Myocyte (in vitro differentiated cells): ENCODE measurements at places on chromosomes 16 and 17.

DNA sequence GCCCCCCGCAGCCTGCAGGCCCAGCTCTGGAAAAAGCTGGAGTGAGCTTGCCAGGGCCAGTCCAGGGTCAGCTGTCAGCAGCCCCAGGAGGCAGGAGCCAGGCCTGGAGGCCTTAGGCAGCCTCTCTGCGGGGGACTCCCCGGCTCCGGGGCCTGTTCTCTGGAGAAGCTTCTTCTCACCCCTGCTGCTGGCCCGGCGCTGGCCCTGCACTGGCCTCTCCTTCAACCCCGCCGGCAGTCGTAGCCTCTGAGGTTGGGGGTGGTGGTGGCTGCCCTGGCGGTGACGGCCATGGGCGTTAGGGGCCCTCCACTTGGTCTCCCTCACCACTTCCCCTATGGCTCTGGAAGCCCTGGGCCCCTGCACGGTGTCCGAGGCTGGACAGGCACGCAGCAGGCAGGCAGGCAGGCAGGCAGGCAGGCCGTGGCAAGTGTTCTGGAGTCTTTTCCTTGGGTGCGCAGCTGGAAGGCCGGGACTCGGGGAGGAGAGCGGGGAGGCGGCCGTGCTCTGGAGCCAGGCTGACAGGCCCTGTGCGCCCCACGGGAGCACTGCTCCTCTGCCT is 2.1 kb downstream of the FOXF1 start:
- DNase-seq: no peak

- DNase-seq: no peak
These were observed 34.7 kb downstream of the GRB7 start for GRCh38 chr17:39772415-39772814.

GRCh38 chr17:8503368-8503767 is 67.7 kb downstream of the NDEL1 start:
- DNase-seq: peak; percentile 12

GRCh38 chr17:68238164-68238870 is 9.5 kb upstream of the AMZ2 start:
- no peak for DNase-seq

DNA sequence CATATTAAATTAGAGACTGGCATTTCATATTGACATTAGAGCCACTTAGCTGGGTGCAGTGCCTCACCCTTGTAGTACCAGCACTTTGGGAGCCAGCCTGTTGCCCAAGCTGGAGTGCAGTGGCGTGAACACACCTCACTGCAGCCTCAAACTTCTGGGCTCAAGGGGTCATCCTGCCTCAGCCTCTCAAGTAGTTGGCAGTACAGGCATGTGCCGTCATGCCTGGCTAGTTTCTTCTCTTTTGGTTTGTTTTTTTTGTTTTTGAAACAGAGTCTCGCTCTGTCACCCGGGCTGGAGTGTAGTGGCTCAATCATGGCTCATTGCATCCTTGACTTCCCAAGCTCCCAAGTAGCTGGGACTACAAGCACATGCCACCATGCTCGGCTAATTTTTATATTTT is 8.7 kb downstream of the PPM1E start:
- no peak for DNase-seq

DNA sequence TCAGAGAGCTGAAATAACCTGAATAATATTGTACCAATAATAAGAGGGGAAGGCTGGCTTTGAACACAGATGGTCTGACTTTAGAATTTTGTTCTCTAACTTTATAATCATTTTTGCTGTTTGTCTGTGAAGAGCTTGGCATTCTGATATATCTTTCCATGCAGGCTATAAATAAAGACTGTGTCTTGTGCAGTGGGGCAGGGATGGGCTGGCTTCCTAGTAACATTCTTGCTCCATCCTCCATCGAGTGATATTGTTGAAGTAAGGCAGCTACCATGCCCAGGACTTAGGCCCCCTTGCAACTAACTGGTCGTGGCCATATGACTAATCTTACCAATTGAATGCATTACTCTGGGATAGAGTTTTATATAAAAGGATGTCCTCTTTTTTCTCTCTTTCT is 234.7 kb upstream of the IRX3 start:
- no peak for DNase-seq

GRCh38 chr16:88834670-88835069 is 22.1 kb downstream of the GALNS start:
- no peak for DNase-seq

GRCh38 chr17:75242461-75243042 is 18.9 kb downstream of the GGA3 start:
- DNase-seq: no peak

- DNase-seq: no peak
These were observed 31.9 kb downstream of the PDIA2 start for GRCh38 chr16:314795-315299.

- no peak for DNase-seq
These were observed 592.9 kb downstream of the MAF start for GRCh38 chr16:79007614-79008013.

DNA sequence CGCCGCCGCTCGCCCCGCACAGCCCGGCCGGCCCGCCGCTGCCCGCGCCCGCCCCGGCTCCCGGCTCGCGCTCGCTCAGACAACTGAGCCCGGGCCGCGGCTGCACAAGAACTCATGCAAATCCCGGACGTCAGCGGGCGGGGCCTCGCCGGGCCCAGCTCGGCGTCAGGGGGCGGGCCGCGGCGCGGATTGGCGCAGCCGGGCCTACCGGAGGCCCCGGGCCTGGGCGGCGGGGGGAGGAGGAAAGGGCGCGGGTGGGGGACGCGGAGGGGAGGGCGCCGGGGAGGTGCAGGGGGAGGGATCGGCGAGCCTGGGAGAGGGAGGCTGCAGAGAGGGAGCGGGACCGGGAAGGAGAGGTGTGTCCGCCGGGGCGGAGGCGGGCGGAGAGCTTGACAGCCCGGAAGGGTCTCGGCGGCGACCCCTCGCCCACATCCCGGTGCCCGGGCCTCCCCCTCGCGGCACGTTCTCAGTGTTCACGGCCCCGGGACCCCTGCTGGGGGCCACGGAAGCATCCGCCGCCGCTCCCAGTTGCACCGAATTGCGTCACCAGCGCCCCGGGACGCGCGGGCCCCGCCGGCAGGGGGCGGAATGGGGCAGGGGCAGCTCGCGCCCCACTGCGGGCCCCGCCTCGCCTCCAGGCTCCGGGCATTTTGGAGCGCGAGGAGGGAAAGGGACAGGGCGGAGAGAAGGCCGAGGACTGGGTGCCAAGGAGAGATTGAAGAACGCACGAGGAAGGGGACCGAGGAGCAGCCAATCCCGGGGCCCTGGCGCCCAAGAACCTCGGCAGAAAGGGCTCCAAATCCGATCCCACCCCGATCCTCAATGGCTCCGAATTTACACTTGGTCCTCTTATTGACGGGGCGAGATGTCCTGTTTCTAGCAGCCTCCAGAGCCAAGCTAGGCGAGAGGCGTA is at the start of gene CBX4:
CBX4 (minus strand) TSS at position 85 of the 913 bp plus-strand sequence. CDS start 189 bp downstream, outside the sequence.
- DNase-seq: peak; percentile 94

GRCh38 chr16:14172200-14172809 is 101.2 kb downstream of the MRTFB start:
- DNase-seq: no peak

DNA sequence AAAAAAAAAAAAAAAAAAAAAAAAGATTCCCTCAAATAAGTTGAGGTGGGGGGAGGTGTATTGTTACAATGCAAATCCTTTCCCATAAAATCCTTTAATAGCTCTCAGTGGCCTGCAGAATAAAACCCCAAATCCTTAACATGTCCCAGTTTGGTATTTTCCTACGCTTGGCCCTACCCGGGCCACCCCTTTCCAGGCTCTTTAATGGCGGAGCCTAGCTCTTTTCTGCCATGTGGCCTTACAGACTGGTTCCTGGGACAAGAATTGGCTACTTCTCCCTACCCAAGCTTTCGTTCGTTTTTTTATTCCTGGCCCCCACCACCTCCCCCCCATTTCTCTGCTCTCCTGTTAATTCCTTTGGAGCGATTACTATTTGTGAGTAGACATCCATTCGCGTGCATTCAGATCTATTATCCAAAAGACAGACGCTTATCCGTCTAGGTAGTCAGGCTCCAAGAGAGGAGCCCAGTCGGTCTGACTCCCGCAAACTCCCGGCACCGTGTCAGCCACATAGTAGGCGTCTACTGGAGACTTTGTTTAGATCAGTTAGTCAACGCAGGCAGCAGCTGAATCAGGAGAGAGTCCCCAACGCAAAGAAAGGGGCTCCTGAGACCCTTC is 813 bp upstream of the THAP11 start:
- DNase-seq: no peak
